ENCODE measurements at places on chromosomes 2 and 18. TPM values are rescaled to one million over a fixed set of nuclear protein-coding genes. Genes with fewer than 3 reads are reported as not detected.

The LCT gene
- 0.05 TPM for polyA plus RNA-seq

DNA sequence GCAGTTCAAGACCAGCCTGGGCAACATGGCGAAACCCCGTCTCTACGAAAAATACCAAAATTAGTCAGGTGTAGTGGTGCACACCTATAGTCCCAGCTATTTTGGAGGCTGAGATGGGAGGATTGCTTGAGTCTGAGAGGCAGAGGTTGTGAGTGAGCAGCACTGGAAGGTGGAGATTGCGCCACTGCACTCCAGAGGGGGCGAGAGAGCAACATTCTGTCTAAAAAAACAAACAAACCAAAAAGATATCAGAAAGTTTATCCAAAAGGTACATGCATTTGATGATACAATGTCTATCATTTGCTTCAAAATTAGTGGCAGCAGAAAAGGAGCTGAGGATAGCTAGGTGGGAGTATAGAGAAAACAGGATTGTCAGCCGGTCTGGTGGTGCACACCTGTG lies 39.8 kb upstream of the CABLES1 start:
- DNase-seq, result no peak

DNA sequence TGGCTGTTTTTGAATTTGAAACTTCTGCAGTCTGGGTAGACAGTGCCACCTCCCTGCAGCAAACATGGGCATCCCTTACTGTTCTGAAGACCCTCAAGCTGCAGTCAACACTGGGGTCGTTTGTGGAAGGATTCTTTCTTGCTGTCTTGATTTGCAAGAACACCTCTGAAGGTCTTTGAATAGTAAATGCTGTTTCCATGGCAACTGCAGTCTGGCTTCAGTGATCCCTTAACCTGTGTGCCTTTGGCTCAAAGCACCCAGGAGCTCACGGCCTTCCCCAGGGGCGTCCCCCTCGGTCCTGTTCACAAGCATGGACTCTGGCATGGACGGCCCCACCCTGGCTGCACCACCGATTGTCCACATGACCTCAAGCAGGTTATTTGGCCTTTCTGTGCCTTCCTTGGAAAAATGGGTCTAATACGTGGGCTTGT lies 38.3 kb downstream of the LRRFIP1 start:
- DNase-seq, result no peak

DNA sequence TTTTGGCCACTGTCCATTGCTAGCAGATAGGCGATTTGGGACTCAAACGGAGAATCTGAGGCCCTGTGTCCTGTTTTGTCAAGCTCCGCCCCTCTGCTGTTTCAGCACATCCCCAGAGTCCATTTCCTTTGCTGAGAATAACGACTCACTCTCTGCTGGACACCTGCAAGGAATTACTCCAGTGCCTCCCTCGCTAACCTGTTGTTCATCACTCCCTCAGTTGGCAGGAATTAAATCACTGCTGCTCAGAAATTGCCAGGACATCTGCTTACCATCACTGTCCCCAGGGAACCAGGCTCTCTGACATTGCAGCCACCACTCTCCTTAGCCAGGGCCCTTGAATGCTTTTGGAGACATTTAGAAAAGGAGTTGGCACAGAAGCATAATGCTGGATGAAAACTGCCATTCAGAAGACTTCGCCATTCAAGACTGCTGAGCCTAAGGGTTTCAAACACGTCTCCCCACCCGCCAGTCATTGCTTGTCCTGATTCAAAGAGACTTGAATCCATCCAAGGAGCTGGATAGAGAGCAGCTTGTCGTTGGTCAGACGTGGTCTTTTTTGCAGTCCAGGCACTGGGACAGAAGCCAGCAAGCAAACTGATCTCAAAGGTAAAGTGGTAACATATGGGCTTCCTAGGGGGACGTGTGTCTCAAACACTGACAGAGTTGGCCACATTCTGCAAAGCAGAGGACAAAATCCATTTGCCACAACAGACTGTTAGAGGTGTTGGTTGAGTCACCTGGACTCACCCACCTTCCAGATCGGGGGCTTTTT lies 155.3 kb downstream of the UXS1 start:
- no peak for DNase-seq

DNA sequence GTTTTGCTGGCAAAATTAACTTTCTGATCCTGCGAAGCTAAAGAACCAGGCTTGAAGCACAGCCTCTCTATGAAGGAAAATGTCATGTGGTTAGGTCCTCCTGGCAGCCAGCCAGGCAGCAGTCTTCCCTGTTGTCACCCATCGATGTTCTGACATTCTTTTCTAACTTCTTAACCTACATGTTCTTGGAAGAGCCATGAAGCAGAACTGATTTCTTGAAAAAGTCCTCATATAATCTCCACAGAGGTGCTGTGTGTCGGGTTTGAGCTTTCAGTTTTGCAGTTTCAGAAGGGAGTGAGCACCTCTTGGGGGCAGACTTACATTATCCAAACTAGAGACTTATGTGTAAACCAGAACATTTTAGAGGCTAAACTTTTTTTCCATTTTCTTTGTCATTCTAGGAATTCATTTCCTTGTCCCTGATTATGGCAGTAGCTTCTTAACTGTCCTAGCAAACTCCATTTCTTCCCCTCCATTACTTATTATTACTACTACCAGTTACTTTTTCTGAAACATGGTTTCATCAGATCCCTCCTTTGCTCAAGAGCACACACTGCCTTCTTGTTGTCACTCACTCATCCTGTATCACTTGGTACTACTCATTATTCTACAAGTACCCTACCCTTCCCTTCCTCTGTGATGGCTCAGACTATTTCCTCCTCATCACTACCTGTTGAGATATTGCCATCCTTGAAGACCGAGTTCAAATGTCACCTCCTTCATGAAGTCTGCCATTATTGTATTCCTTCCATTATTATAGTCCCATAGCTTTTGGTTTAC lies 31.1 kb downstream of the DOK1 start:
- no peak for DNase-seq
